ENCODE measurements at places on chromosomes 1 and 21.

- DNase-seq = no peak
Measured at GRCh38 chr1:184972315-184973055, 1.8 kb downstream of the NIBAN1 start.

DNA sequence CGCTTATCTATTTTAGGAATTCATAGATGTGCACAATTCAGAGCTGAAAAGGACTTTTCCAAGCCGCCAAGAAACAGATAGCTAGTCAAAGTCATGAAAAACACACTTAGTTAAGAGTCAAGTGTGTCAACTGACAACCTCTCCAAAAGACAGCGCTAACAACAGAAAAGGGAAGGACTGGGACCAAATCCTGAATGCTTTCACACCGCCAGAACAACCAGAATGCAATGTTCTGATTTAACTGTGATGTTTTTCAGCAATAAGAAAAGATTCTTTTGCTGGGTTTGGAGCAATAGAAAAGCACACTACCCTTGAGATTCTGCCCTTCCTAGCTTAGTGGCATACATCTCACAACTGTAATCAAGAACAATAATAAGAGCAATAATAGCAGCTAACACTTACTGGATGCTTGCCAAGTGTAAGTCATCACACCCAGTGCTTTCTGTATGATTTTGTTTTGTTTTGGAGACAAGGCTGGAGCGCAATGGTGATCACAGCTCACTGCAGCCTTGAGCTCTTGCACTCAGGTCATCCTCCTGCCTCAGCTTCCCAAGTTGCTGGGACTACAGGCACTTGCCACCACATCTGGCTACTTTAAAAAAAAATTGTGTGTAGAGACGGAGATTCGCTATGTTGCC, 33.9 kb upstream of the SDC3 start:
- DNase-seq = no peak

- DNase-seq = no peak
Measured at GRCh38 chr1:74964508-74965102, 169.6 kb upstream of the LHX8 start.

- DNase-seq = no peak
Measured at GRCh38 chr1:243902100-243902499, 52.1 kb upstream of the AKT3 start.

GRCh38 chr1:31788825-31789256, 24.7 kb upstream of the ADGRB2 start:
- no peak for DNase-seq

GRCh38 chr1:147581459-147581858, 40.2 kb downstream of the BCL9 start:
- DNase-seq = no peak

- no peak for DNase-seq
Measured at GRCh38 chr1:10252508-10252907, 42.1 kb downstream of the KIF1B start.

GRCh38 chr1:94284476-94284875, 47.1 kb upstream of the ARHGAP29 start:
- DNase-seq = no peak

- DNase-seq = no peak
Measured at GRCh38 chr1:93608187-93609109, 73.2 kb downstream of the BCAR3 start.

- no peak for DNase-seq
Measured at GRCh38 chr1:200079232-200079940, 51.9 kb downstream of the NR5A2 start.

DNA sequence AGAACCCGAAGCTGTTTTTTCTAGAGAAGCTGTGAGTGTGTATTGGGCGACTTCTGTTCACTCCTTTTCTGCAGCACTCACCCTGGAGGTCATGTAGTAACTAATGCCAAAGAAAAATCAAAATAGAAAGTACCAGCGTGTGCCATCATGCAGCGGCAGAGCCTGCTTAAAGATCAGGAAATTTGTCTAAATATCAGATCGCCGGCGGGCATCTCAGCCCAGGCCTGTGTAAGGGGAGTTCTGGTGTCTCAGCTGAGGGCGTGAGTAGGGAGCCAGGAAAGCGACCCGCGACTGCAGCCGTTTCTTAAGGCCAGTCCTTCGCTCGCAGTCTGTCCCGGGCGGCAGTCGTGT, 768 bp downstream of the EDARADD start:
- DNase-seq = no peak

GRCh38 chr1:12339811-12340543, 110.1 kb downstream of the VPS13D start:
- DNase-seq = no peak

DNA sequence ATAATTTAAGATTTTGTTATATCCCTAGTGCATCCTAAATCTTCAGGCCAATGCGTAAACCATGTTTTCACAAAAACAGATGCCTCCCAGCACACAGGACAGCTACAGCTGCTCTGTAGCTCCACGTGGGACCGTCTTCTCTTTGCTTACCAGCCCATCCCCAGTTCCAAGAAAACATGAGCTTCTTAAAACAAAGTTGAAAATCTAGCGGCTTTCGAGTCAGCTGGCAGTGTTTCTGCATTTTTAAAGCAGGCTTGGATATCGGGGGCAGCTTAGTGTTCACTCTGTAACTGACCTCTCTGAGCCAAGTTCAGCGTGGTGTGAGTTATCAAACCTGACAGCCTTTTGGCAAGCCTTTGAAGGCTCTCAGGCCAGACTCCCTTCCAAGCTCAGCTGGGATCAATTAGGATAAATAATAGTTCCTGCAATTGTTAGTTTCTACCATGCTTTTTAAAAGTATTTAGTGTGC, 881.5 kb downstream of the LTN1 start:
- DNase-seq = no peak

DNA sequence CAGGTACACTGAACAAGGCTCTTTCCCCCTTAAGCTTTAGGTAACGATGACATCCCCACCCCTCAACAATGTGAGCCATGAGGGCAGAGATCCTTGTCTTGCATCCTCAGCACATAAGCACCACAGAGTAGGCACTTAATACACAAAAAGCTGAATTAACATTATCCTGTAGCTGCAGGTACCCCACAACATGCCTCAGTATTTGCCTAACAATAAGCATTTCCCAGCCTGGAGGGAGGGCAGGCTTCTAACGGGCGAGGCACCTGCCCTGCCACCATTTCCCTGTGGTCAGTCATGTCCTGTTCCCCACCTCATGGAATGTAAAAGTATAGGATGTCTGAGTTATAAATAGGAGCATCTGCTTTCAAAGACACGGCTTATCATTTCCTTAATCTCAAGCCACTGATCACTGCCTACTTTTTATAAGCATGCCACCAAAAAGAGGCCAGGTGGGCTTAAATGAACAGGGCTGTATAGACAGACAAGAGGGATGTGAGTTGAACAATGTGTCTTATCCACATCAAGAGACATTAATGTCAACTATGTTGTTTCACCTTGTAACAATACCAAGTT, 3.4 kb downstream of the CAPZB start:
- no peak for DNase-seq

- no peak for DNase-seq
Measured at GRCh38 chr1:111212634-111213335, 12.3 kb upstream of the DENND2D start.

DNA sequence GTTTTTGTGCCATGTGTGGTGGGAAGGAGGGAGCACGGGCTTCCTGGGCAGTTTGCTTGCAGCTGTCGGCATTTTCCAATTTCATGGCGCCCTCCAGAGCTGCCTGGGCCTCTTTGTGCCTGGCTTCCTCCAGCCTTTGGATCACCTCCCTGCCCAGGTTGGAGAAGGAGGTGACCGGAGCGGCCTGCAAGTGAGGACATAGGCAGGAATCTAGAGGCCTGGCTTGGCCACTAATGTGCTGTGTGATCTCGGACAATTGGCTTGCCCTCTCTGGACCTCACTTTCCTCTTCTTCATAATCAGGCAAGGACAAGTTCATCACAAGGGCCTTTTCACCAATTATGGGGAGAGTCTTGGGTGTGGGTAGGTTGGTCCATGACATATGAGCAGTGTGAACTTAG, 245.1 kb downstream of the MATN1 start:
- no peak for DNase-seq

DNA sequence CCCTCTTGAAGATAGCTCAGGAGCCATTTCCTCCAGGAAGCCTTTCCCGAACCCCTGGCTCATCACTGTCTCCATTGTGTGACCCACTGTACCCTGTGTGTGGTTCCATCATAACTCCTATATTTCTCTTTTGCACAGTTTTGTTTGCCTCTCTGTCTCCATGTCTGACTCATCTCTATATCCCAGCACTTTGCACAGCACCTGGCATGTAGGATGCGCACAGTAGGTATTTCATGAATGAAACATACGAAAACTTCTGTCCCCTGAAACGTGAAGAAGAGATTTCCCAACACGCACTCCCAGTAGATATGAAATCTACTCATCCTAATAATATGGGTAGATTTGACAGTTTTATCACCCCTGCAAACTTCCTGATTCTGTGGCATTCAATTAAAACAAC, 275.2 kb downstream of the NFIA start:
- DNase-seq = no peak

- no peak for DNase-seq
Measured at GRCh38 chr1:44941424-44942324, 44.7 kb downstream of the EIF2B3 start.

DNA sequence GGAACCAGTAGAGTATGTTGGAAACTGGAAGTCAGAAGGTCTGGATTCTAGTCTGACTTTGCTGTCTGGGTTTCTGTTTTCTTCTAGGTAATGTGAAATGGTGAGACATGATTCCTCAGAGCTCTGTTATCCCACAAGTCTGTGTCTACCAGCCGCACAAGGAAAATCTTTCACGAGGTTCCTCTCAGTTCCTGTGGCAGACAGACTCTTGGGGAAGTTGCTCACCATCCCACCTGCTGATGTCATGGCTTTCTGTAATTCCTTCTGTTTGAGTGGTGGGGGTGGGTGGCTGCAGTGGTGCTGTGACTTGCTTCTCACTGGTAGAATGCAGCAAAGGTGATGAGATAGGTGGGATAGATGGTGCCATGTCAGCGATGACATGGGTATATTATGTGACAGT, 17.1 kb upstream of the SCMH1 start:
- no peak for DNase-seq

DNA sequence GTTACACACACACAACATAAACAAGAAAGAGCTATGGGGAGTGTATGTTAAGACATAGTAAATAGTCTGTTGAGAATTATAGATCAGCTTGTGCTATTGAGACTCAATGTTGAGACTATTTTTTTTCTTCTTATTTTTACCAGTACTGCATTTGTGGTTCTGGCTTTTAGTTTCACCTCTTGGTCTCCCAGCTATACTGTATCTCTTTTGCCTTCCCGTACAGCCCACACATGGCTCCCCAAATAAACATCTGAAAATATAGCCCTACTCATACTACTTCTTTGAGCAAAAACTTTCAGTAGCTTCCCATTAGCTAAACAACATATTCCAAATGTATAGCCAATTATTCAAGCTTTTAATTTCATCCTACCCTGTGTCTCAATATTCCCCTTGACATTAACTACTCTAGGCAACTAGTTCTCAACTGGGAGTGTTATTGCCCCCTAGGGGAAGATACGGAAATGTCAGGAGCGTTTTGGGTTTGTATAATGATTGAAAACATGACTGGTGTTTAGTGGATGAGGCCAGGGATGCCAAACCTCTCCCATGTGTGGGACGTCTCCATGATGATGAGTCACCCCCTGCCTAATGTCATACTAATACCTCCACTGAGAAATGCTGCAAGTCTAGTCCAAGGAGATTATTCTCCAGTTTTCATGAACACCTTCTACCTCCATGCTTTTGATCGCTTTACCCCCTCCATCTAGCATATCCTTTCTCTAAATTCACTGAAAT, 6.8 kb downstream of the RPE65 start:
- DNase-seq = no peak

GRCh38 chr1:22761821-22762220, 51.2 kb downstream of the EPHB2 start:
- no peak for DNase-seq

DNA sequence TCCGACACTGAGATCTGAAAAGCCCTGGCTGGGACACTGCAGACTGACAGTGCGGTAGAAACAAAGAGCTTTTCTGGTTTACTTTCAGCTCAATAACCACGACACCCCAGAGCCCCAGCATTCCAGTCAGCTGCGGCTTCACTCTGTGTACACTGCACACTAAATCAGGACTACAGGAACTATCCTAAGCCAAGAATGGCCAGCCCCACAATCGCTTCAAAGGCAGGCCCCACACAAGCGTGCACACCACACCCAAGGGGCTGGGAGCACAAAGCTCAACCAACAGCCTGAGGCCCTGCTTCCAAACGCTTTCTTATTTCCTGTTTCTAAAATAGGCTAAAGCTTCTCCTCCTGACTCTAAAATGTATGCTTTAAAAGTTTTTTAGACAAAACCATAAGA, 28.4 kb downstream of the URB1 start:
- DNase-seq = no peak

- DNase-seq = no peak
Measured at GRCh38 chr1:90501281-90501680, 215.8 kb downstream of the BARHL2 start.

DNA sequence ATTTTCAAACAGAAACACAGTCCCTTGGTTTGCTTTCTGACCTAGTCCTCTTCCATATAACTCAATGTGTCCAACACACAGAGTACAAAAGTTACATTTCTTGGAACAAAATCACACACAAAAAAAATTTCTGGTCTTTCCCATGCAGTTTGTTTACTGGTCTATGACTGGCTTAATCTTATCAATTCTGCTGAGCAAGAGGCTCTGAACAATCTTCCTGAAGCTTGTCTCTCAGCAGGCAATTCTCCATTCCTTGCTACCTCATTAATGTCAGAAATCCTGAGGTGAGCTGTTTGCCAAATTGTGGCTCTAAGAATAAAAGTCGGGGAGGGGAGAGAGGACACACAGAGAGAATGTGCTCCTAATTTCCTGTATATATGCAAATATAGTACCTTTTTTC, 423.6 kb downstream of the HLX start:
- DNase-seq = no peak

GRCh38 chr1:33039840-33040239, 3.2 kb upstream of the AK2 start:
- DNase-seq = no peak

- DNase-seq = no peak
Measured at GRCh38 chr1:17350083-17350482, 21.9 kb upstream of the PADI6 start.

DNA sequence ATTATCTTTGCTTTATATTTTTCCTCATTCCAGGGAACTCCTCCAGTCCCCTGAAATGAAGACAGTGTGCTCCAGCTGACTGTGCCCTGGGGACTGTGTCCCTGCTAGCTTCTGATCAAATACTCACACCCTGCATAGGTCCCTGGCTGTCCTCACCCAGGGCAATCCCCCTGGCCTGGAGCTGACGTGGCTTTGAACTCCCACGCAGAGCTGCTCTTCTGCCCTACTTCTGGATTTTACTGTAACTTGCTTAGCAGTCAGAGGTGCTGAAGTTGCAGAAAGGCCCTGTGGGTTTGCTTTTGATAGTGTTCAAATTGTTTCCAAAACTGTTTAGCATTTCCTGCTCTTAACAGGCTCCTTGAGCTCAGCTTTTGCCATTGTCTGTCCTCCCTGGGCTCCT, 186.5 kb downstream of the FASLG start:
- DNase-seq = no peak

- no peak for DNase-seq
Measured at GRCh38 chr1:61013946-61014667, 68.3 kb upstream of the NFIA start.

Measured in activated B cell treated with CpG ODN at 0.5 μM for 24 hours (primary cell).